ENCODE measurements at places on chromosomes 2 and 18. TPM values are rescaled to one million over a fixed set of nuclear protein-coding genes. Genes with fewer than 3 reads are reported as not detected.

DNA sequence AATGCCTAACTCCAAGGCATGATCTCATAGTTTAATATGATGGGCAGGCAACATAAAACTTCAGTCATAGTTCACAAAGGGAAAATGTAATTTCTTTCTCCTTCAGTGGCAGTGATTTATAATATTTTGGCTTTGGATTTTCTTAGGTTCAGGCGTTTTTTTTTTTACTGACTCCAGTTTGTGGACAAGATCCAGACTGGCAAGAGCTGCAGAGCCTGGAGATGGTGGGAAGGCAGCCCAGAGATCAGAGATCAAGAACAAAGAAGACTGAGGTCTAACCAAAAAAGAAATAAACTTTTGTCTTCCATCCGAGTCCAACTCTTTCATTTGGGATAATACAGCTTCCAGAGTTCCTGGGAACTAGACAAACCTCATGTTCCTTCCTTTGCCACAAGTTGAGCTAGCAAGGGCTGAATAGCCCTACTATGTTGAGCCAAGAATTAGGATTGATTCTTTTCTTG, 215.3 kb upstream of the SETBP1 start:
- no peak for DNase-seq
- no peak overlapping the region for H3K4me3 ChIP-seq
- H3K27me3 ChIP-seq, result peaks cover 6% of the 10 kb centered on the region
- no peaks in the 10 kb centered on the region for H3K36me3 ChIP-seq

GRCh38 chr18:33051407-33051806, 278.6 kb upstream of the KLHL14 start:
- H3K36me3 ChIP-seq, result no peaks in the 10 kb centered on the region
- no peak overlapping the region for H3K4me3 ChIP-seq
- H3K4me1 ChIP-seq, result no peaks in the 10 kb centered on the region
- H3K27ac ChIP-seq, result no peak overlapping the region
- no peak for DNase-seq

GRCh38 chr2:20396356-20397000, 45.8 kb upstream of the PUM2 start:
- H3K36me3 ChIP-seq, result no peaks in the 10 kb centered on the region
- no peak overlapping the region for H3K27ac ChIP-seq

DNA sequence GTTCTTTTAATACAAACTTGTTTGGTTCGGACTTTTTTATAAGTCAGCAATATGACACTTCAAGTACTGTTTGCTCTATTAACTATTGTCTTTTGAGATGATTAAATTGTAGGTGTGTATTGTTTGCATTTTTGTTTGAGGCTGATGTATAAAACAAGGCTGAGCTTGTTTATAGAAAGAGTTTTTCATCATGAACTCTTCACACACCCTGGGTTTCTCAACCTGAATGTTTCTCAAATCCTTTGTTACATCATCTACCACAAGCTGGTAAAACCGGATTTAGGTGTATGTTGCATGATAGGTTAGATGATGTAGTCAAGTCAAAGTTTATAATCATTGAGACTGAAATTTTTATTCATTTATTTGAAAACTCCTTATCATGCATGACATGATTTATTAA, 335.2 kb upstream of the LRATD1 start:
- no peak overlapping the region for H3K27ac ChIP-seq
- no peaks in the 10 kb centered on the region for H3K4me1 ChIP-seq
- H3K27me3 ChIP-seq, result no peaks in the 10 kb centered on the region
- no peak for DNase-seq
- H3K36me3 ChIP-seq, result no peaks in the 10 kb centered on the region
- H3K4me3 ChIP-seq, result no peak overlapping the region

The ANKRD30B gene
- not detected for total RNA-seq

The ATP6V1B1 gene
- total RNA-seq, result not detected

Measured in left ventricle myocardium inferior (tissue), 1 donor.